ENCODE measurements at places on chromosomes 6 and 20.
A peak's percentile ranks its signal among the peaks of the same experiment; 100 is the strongest.

GRCh38 chr20:23679133-23680092 is 9.4 kb downstream of the CST4 start:
- DNase-seq, result no peak

DNA sequence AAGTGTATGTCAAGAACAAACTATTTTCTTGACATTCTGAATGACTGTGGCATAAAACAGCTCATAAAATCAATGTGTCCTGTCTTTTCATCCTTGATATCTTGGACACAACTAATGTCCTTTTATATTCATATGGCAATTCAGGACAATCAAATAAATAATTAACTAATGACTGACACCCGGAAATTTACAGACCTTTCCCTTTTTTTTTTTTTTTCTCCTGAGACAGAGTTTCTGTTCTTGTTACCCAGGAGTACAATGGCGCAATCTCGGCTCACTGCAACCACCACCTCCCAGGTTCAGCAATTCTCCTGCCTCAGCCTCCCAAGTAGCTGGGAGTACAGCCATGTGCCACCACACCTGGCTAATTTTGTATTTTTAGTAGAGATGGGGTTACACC is 107.1 kb upstream of the LGSN start:
- DNase-seq, result no peak

- no peak for DNase-seq
Observed at GRCh38 chr6:6841571-6841970, 253.1 kb downstream of the LY86 start.

DNA sequence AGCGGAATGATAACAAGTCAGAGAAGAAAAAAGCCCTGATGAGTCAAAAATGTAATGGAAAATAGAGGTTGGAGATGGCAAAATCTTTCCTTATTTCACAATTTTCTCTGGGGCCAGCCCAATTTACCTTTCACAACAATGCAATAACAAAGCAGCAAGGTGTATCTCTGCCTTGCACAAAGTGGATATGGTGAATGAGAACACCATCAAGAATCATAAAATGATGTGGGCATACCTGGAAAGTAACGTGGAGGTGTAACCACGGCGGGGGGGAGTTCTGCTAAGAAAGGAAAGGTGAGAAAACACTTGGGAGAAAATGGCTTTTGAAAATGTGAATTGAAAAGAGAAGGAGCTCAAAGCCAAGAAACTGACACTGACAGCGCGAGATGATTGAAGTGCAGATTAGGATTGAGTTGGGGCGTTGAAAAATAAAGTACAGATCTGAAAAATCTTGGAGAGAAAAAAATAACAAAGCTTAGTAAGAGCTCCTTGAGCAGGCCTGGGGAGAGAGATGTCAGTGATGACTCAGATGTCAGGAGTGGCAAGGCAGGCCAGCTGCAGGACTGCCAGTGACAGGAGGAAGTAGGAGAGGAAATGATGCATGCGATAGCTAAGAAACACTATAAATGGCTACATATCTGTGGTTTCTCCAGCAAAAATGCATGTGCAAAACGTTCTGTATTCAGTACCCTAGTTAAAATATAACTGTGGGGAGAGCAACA is 26.2 kb downstream of the ARHGAP18 start:
- DNase-seq, result peak; percentile 44

DNA sequence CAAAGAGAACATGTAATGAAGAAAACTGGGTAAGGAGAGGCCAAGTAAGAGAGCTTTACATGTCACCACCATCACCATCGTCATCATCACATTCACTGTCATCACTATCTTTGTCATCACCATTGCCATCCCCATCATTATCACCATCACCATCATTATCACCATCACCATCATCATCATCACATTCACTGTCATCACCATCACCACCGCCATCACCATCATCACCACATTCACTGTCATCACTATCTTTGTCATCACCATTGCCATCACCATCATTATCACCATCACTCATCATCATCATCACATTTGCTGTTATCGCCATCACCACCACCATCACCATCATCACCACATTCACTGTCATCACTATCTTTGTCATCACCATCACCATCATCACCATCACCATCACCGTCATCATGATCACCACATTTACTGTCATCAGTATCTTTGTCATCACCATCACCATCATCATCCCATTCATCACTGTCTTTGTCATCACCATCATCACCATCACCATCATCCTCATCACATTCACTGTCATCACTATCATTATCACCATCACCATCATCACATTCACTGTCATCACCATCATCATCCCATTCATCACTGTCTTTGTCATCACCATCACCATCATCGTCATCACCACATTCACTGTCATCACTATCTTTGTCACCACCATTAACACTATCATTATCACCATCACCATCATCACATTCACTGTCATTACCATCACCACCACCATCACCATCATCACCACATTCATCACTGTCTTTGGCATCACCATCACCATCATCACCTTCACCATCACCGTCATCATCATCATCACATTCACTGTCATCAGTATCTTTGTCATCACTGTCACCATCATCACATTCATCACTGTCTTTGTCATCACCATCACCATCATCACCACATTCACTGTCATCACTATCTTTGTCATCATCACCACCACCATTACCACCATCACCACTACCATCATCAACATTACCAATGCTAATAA is 172.3 kb downstream of the ERMARD start:
- no peak for DNase-seq

DNA sequence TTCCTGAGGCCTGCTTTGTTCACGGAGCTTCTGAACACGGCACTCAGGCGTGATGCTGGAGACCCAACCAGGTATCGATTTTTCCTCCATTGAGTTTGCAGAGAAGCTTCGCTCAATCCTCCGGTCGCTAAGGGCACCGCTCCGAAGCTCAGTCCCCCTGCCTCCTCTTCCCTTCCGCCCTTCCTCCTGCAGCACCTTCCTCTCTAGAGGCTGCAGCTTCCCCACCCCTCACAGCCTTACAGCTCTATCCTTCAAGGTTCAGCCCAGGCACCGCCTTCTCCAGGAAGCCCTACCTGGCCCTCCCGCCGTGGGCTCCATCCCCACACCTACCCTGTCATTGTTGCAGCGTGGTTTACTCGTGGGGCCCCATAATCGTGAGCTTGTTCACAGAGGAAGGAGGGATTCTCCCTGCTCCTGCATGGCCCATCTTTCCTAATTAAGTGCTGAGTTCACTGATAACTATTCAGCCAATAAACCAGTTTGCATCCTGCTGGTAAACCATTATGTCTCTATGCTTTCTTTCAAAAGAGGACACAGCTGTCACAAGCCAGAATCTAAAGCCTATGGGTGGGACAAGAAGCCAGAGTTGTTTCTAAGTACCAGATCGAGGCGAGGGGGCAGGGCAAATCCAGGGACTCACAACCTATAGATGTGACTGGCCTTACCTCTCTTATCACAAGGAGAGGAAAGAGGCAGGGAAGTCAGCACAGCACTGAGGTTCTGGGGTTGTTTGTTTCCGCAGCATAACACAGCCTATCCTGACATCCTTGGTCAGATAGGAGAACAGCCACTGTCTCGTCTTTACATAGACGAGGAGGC is 152.0 kb downstream of the GRM4 start:
- DNase-seq, result no peak

GRCh38 chr6:35727231-35727934 is 9.4 kb upstream of the ARMC12 start:
- DNase-seq, result no peak

DNA sequence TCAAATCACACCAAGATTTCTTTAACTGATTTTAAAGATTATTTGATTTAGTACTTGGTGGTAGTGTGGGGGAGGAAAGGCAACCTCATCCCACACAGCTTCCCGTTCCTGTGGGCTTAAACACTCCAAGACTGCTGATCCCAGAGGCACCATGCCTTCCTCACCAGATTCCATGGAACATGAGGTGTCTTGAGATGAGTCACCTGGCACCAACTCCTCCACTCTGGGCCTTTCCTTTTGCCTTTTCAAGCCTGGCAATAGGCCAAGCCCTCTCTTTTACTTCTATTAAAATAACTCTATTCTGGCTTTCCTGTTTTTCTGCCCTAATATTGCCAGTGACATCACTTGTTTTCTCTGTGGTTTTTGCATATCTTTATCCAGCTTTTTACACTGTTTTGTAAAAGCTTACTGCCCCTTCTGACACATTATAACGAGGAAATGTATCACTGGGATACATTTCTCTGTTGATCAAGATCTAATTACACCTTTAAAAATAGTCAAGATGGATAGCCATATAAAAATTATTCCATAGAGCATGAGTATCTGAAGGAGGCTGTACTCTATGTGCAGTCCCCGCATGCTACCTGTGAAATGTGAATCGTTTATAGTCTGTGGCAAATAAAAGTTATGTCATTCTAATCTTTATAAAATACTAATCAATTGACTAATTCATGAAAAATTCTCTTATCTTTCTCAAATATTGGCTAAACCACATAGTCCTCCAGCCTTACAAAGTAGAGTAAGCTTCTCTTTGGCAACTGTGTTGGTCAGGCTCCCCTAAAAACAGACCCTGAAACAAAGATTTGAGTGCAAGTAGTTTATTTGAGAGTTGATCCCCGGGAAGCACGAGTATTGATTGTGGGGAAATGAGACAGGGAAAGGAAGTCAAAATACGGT is 257.8 kb upstream of the KCNQ5 start:
- DNase-seq, result no peak

All from stimulated activated CD8-positive, alpha-beta memory T cell treated with anti-CD3 and anti-CD28 coated beads, Interleukin-4, amount 100 ng/mL, for 4 hours (primary cell).